ENCODE measurements at places on chromosomes 2 and 18.
A peak's percentile ranks its signal among the peaks of the same experiment; 100 is the strongest.

DNA sequence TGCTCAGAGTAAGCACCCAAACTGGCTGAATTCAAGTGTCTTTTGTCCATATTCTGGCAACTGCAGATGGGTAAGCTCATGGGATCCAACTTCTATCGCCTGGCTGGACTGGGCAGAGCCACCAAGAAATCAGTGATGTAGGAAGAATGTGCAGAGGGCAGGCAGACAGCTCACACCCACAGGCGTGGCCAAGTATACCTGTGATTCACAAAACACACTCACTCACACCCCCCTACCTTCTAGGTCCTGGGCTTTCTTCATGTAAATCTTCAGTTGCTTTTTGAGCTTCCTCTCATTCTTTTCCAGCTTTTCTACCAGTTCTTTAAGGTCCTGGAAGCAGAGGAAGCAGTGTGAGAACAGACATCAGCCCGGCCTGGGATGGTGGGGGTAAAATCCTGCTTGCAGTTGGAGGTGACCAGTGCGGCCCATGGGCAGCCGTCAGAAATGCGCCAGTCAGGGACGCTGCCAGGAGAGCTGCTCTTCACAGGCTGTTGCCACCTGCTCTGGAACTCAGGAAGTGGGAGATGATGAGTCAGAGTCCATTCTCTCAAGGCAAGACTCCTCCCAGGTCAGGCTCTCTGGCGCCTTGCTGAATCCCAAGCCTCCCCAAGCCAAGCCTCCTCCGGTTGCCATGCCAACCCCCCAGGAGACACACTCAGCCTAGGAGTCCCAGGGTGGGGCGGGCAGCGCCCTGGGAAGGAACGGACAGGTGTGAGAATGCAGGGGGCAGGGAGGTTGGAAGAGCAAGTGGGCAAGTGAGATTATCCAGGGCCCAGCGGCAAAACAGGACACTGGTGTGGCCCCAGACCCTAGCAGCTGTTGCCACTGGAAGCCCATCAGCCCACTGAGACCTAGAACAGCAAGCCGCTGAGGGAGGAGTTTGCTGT is 36.2 kb upstream of the ACAA2 start:
- DNase-seq: peak; percentile 92

- peak; percentile 70 for DNase-seq
These were observed 3.2 kb upstream of the DDX1 start for GRCh38 chr2:15588329-15588919.

DNA sequence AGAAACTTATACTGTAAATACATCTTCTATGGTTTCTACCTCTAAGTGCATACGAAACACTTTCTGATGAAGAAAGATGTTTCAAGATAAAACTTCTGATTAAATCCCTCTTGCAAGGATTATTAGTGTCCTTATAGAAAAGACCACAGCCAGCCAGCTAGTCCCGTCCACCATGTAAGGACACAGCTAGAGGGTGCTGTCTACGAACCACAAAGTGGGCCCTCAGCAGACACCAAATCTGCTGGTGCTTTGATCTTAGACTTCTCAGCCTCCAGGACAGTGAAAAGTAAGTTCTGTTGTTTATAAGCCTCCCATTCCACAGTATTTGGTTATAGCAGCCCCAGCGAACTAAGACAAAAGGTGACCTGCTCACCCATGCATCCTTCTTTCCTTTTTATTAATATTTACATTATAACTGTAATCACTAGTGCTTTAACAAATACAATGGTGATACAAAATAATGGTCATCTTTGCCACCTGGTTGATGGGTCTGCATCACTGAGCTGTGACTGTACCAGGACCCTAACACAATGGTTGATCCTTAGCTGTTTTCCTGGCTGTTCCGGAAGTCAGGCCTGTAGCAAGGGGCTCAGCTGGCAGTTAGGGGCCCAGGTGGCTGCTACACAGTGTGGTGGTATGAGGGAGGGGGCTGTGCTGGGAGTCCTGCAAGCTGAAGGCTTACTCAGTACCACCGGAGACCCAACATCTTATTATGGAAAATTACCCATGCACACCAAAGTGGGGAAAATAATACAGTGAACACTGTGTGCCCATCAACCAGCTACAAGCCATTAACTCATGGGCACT is 108.5 kb upstream of the SMAD7 start:
- DNase-seq: peak; percentile 21

- DNase-seq: peak; percentile 62
These were observed 106.5 kb upstream of the MAP3K20 start for GRCh38 chr2:172969166-172969565.

- no peak for DNase-seq
These were observed 189.9 kb upstream of the NDUFV2 start for GRCh38 chr18:8912348-8913326.

GRCh38 chr2:64617631-64618151 is 36.0 kb downstream of the SERTAD2 start:
- no peak for DNase-seq

DNA sequence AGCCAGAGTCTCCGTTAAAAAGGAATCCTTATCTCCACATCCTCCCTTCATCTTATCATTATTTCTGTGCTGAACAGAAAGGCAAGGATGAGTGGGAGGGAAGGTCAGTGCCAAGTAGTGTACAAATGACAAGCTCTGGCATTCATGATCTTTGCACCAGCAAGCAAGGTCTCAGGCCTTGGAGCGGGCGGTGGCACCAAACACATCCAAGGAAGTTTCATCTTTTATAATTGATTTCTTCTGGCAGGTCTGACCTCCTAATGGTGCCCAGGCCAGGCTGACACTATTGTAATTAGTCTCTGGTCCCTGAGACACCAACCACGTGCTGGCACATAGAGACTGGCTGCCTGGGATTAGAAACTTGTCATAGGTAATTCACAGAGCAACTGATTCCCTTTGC is 336.6 kb downstream of the EN1 start:
- no peak for DNase-seq

Measured in fibroblast of pulmonary artery (primary cell).